T-helper 2 cell treated with Interferon-gamma antibody and Interleukin-4, amounts not matched to agents 5 μg/mL and 100 μg/mL, for 36 hours (primary cell): ENCODE measurements at places on chromosomes 1 and 21.
A peak's percentile ranks its signal among the peaks of the same experiment; 100 is the strongest.

GRCh38 chr1:24108334-24109165, 3.4 kb downstream of the MYOM3 start:
- peak; percentile 11 for DNase-seq

- no peak for DNase-seq
Measured at GRCh38 chr21:43305811-43306311, 121.1 kb downstream of the SIK1 start.

DNA sequence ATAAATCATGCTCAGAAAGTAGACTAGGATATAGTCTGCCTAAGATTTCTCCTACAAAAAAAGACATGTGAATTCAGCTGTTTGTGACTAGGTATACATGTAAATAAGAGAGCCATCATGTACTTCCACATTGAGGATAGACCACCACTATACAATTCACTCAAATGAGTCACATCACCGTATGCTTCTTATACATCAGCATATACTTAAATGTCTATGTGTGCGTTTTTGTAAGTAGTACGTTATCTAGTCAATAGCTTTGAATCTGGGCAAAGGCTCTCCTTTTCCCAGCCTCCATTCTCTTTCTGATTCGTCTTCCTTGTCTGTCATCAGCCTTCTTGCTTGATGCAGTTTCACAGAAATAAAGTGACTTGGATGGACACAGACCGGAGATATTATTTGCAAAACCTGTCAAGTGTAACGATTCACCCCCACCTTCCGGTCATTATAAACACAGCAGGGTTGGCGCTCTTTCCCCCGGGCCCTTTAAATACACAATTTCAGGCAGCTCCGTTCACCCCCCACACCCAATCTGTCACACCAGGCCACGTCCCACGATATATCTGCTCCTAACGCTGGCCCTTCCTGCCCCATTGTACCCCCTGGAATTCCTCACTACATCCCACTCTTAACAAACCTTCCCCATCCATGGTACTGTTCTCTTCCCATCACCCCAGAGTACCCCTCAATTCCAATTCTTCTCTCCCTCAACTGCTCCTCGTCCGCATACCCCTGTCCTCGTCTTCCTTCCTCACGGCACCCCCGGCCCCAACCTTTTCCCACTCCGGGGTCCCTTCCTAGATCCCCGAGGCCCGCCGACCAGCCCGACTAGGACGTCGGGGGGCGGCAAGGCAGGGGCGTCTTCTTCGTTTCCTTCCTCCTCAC, 636 bp downstream of the VAMP4 start:
- peak; percentile 42 for DNase-seq

GRCh38 chr1:3598051-3598491, 13.2 kb downstream of the MEGF6 start:
- DNase-seq = no peak

GRCh38 chr21:14699433-14700407, 153.6 kb upstream of the SAMSN1 start:
- DNase-seq = no peak

GRCh38 chr1:156884560-156885184, 8.8 kb upstream of the PEAR1 start:
- DNase-seq = no peak

- DNase-seq = no peak
Measured at GRCh38 chr1:112866981-112867380, 89.0 kb downstream of the SLC16A1 start.

GRCh38 chr1:202075389-202075788, 47.3 kb upstream of the GPR37L1 start:
- DNase-seq = no peak

- DNase-seq = no peak
Measured at GRCh38 chr1:174358344-174358743, 89.4 kb upstream of the GPR52 start.

- DNase-seq = no peak
Measured at GRCh38 chr1:208587110-208587509, 342.9 kb upstream of the PLXNA2 start.
